NCI-H510A treated with DMSO at 0.1 percent for 48 hours (cell line): ENCODE measurements at places on chromosomes 5 and 9.
A peak's percentile ranks its signal among the peaks of the same experiment; 100 is the strongest.

- peak; percentile 76 for DNase-seq
These were observed 55.1 kb downstream of the ASS1 start for GRCh38 chr9:130499804-130500263.

- no peak for DNase-seq
These were observed 13.8 kb upstream of the ZDHHC11 start for GRCh38 chr5:864492-865167.

- no peak for DNase-seq
These were observed 164.6 kb upstream of the MEF2C start for GRCh38 chr5:89047571-89047970.

GRCh38 chr9:136189394-136190236 is 15.3 kb downstream of the LHX3 start:
- no peak for DNase-seq

DNA sequence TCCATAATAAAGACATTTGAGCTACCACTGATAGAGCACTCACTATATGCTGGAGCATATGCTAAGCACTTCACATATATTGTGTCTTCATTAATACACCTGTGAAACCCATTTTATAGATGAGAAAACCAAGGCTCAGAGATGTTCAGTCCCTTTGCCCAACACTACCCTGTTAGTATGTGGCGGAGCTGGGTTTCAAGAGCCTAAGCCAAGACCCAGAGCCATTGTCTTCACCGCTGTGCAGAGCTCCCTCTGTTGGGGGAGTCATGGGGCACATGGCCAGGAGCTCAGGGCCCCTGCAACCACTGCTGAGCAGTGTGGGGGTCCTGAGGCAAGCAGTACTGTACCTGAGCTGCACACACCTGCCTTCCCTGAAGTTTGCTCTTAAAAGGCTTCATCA is 37.3 kb upstream of the SLC25A51 start:
- no peak for DNase-seq

- DNase-seq, result no peak
These were observed 300 bp upstream of the SVEP1 start for GRCh38 chr9:110579862-110580219.

GRCh38 chr5:38338455-38338854 is 80.1 kb downstream of the EGFLAM start:
- no peak for DNase-seq

DNA sequence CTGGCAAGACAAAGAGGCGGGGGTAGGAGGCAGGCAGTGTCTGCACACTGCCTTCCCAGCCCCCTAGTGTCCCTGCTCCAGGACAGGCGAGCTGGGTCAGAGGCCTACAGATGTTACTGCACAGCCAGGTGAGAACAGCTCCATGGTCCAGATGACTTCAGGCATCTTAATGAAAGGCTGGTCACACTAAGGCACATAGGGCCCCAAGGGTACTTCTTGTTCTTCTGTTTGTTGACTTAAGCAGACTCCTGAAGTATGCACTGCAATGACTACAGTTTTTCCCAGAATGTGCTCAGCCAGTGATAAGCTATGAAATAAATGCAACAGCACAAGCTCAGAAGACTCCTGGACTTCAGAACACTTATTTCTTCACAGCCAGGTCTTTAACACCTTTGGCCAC is 27.4 kb downstream of the ATPSCKMT start:
- DNase-seq, result no peak

- no peak for DNase-seq
These were observed 143.9 kb upstream of the LHFPL2 start for GRCh38 chr5:78792345-78793055.

- peak; percentile 36 for DNase-seq
These were observed 2.8 kb upstream of the TEX10 start for GRCh38 chr9:100355561-100355960.
